Lower leg skin (tissue), 4 donors: ENCODE measurements at places on chromosomes 16 and 17. TPM values are rescaled to one million over a fixed set of nuclear protein-coding genes. Genes with fewer than 3 reads are reported as not detected.

- no peak for DNase-seq
Measured at GRCh38 chr17:60158751-60159478, 9.1 kb downstream of the CA4 start.

Gene TOM1L1
- 38.9 TPM for total RNA-seq

GRCh38 chr17:2854143-2855055 is 58.2 kb downstream of the RAP1GAP2 start:
- DNase-seq: no peak

Gene VWA3A
- not detected for total RNA-seq

DNA sequence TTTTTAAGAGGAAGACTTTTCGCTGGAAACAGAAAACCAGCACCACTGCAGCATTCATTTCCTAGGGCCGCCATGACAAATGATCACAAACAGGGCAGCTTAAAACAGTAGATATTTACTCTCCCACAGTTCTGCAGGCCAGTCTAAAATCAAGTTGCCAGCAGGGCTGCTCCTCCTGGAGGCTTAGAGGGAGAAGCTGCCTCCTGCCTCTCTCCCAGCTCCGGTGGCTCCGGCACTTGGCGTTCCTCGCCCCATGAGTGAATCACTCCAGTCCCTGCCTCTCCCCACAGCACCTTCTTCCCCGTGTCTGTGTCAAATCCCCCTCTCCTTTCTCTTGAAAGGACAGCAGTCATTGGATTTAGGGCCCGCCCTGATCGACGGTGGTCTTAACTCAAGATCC is 72.1 kb downstream of the SOCS1 start:
- no peak for DNase-seq

DNA sequence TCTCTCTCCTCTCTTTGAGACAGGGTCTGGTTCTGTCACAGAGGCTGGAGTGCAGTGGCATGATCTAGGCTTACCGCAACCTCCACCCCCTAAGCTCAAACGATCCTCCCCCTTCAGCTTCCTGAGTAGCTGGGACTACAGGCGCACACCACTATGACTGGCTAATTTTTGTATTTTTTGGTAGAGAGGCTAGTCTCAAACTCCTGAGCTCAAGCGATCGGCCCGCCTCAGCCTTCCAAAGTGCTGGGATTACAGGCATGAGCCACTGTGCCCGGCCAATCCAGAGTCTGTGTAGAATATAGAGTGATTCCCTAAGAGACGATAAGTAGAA is 65.8 kb upstream of the RPH3AL start:
- DNase-seq: no peak

Gene KRT222
- 0.19 TPM for total RNA-seq

DNA sequence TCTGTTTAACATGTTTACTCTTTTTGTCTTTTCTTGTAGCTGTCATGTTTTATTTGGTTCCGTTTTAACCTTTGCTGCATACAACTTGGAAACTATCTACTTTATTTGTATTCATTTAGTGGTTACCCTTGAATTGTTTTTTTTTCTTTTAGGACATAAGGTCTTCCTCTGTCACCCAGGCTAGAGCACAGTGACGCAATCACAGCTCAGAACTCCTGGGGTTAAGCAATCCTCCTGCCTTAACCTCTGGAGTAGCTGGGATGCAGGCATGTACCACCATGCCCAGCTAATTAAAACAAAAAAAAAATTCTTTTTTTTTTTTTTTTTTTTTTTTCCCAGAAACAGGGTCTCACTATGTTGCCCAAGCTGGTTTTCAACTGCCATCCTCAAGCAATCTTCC is 29.8 kb upstream of the USP43 start:
- no peak for DNase-seq

Gene SUMO2
- total RNA-seq: 70.6 TPM

- no peak for DNase-seq
Measured at GRCh38 chr17:48854774-48855476, 24.1 kb downstream of the CALCOCO2 start.

- DNase-seq: no peak
Measured at GRCh38 chr17:77963441-77963840, 4.9 kb downstream of the TNRC6C start.

Gene TEX19
- not detected for total RNA-seq

DNA sequence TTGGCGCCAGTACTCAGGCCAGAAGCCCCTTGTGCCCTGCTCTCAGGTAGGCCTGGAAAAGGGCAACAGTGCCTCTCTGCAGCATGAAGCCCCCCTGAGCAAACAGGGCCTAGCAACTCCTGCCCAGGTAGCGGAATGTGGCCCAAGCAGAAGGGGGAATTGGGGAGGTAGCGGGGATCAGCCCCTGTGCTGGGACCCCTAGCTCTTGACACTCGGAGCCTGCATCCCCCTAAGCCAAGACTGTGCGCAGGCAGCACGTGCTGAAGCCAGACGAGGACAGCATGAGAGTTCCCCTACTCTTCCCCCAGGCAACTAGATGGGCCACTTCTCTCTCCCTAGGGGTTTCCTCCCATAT is 823 bp upstream of the CD2BP2 start:
- DNase-seq: no peak

Gene CCL3
- total RNA-seq: not detected

- no peak for DNase-seq
Measured at GRCh38 chr17:57614742-57615141, 130.4 kb downstream of the CCDC182 start.

- DNase-seq: no peak
Measured at GRCh38 chr17:50642722-50643656, 8.3 kb downstream of the ABCC3 start.

- no peak for DNase-seq
Measured at GRCh38 chr17:79017546-79018369, 6.2 kb upstream of the C1QTNF1 start.

Gene ENPP7
- not detected for total RNA-seq

- DNase-seq: no peak
Measured at GRCh38 chr17:16493531-16494046, 1.6 kb upstream of the LRRC75A start.

- no peak for DNase-seq
Measured at GRCh38 chr16:84026606-84027005, 16.0 kb downstream of the SLC38A8 start.

- no peak for DNase-seq
Measured at GRCh38 chr17:27804113-27804512, 3.8 kb upstream of the NOS2 start.

GRCh38 chr16:79601092-79601930 is 774 bp upstream of the MAF start:
- DNase-seq: peak; percentile 92

DNA sequence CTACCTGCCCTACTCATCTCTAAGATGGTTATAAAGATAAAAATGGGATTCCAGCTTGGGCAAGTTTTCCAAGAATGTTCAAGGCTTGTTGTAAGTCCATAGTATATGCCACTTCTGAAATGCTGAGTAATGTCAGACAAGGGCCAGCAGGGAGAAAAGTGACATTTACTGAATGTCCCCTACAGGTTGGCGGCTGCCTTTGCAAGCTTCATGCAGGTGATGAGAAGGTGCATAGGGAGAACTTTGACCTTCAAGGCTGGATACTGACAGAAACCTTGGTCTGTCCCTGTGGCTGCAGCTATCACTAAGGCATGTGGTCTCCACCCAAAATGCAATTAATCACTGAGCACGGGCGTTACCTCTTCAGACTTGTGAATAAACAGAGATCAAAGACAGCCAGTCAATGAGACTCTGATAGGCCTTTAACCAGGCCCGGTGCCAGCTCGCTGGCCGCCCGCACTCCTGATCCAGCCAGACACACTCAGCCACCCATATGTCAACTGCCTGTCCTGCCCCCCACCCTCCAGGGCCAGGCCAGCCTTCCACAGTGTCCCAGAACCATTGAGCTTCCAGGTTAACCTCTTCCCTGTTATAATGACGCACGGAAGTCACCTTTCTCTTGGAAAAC is 26.8 kb upstream of the AXIN2 start:
- no peak for DNase-seq
